Occipital lobe (tissue), 3 donors: ENCODE measurements at places on chromosomes 16 and 17. TPM values are rescaled to one million over a fixed set of nuclear protein-coding genes. Genes with fewer than 3 reads are reported as not detected.
A peak's percentile ranks its signal among the peaks of the same experiment; 100 is the strongest.

Gene GSG1L
- total RNA-seq, result 2.0 TPM

Gene SCGB1C2
- total RNA-seq, result not detected

Gene ZNF469
- 0.31 TPM for total RNA-seq

Gene ZFHX3
- total RNA-seq, result 2.3 TPM

Gene DRC3
- 2.0 TPM for total RNA-seq

Gene IL17C
- total RNA-seq, result not detected

Gene HS3ST3A1
- total RNA-seq, result 0.16 TPM

Gene FBXL16
- 3.7 TPM for total RNA-seq

Gene MPRIP
- 126 TPM for total RNA-seq

DNA sequence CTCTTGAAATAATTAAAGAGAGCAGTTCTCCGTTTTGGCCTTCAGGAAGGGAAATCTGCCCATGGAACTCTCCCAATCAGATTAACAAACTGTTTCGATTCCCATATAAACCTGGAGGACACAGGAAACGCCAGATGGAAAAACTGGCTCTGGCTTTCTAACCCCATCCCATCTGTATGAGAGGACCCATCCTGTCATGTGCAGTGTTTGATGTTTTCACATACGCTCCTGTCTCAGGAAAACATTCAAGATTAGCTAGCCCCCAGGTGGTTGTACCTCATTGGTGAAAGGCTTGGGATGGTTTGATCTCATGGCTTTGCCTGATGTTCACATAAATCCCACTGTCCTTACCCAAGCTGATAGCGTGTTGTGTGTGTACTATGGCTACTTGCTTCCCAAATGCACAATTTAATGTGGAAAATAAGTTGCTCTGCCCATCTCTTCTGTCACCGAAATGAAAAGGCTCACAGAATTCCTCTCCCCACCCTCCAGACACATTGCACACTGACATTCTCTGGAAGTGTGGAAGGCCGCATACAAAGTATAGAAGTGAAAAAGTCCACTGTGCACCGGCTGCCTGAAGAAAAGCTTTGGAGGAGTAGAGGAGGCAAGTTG is 18.2 kb upstream of the ERN1 start:
- DNase-seq, result no peak

GRCh38 chr17:80475910-80476876 is at the start of gene NPTX1:
Gene NPTX1, minus strand, starts transcription at chr17:80476607. Its CDS starts 161 bp downstream, at chr17:80476446.
- no peak for DNase-seq

GRCh38 chr17:5583426-5584382 is 605 bp downstream of the NLRP1 start:
- no peak for DNase-seq

- peak; percentile 73 for DNase-seq
These were observed 304.4 kb downstream of the SEC14L1 start for GRCh38 chr17:77444984-77445759.

DNA sequence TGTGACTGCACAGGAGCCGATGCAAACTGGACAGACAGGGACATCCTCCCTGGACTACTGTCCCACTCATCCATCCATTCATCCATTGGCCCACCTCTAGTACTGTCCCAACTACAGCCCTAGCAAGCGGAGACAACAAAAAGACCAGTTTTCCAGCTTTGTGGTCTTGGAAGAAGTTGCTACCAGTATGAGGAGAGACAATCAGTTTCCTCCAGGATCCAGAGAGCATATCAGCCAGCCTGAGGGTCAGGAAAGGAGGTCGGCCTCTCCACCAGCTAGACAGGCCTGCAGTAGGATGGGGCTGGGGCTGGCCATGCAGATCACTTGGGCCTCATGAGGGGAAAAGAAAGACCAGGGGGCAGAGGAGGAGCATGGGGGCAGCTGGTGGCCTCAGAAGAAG is 16.8 kb downstream of the KRT33A start:
- DNase-seq, result no peak

DNA sequence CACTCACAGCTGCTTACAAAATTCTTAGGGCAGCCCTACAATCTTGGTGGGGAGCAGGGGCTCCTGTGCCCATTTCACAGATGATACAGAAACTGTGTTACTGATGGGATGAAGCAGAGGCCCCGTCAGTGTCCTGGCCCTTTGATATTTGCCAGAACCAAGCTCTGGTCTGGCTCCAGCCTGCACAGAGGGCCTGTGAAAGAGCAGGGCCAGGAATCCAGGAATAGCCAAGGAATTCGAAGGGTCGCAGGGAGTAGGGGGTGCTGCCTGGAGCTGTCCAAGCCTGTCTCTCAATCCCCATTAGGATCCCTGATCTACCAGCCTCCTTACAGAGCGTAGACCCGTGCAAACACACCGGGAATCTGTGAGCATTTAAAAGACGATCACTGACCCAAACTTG is 86.3 kb upstream of the RCVRN start:
- DNase-seq, result no peak

DNA sequence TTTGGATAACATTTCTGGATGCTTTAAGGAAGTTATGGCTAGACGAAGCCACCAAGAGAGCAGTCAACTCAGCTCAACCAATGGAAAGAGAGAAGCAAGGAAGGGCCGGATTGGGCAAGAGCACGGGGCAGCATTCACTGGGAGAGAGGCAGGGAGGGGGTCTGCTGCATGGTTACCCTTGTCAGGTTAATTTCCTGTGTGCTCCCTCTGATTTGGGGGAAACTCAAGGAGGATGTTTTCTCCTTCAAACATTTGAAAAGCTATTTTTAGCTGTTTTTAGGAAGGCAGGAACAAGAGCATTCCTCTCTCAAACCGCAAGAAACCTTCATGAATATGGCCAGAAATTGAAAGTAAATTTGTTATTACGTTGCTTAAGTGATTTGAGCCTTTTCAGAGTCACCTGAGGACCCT is 118.5 kb upstream of the ZFHX3 start:
- DNase-seq, result no peak

DNA sequence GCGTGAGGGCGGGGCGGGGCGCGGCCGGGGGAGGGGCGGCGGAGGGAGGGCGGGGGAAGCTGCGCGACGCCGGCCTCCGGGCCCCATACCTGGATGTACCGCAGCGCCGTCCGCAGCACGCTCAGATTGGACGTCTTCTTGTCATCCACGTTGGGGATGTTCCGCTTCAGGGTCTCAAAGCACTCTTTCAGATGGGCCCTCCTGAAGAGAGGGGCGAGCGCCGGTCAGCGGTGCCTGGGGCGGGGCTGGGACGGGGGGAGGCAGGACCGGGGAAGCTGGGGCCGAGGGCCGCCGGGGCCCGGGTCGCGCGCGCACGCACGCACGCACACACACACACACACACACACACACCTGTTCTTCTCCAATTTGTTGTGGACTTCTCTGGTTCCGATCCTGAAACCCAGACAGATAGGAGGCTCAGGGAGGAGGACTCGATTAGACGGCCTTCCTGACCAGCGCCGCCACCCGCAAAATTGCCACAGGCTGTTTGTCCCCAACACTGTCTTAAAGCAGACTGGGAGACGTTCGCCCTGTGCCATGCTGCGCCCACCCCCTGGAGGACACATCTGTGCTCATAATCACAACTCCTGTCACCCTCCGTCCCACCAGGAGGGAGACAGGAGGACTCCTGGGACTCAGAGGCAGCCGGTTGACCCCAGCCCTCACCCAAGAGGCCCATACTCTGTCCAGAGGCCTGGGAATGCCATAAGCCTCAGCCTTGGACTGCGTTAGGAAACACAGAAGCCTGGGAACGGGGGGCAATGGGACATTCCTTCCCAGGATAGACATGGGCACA is 6.7 kb downstream of the MNT start:
- DNase-seq, result no peak

DNA sequence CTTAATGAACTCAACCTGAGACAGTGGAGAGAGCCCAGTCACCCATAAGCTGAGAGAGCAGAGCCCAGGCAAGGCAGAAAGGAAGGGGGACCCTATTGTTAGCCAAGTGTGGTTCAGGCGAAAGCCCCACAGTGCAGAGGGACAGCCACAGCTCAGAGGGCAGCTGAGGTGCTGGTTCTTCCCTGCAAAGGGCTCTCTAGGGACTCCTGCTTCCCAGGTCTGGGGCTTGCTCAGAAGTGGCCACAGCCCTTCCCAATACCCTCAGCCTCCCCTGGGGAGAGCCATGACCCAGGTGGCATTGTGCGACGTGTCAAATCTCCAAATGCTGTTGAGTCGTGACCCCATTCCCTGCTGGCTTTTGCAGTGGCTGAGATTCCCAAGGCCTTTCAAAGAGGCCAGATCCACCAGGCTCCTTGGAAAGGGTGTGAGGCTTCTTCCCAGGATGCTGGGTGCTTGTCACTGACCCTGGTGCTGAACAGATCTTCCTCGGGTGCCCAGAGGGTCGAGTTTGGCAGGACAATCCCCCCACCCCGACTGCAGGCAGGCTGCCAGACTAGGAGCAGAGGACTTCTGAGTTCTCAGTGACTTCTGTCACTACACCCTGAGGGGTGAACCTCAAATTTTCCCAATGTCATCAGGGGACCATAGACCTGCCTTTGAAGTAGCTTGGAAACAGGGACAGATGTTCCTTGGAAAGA is 2.5 kb upstream of the CCL17 start:
- no peak for DNase-seq
